ENCODE measurements at places on chromosomes 5 and 9.

DNA sequence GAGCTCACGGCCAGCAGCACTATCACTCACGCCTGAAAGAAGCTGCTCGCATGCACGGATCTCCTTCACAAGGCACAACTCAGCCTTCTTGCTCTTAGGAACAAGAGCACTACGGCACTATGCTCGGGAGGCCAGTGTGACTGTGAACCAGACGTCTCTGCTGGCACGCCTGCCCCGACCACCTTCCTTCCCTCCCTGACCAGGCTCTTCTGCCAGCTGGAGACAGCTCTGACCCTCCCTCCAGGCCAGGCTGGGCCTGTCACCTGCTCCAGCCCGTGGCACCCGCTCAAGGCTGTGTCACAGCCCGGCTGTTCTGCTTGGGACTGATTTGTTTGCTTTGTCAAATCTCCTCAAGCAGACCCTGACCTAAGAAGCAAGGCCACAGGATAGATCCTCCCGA lies 7.0 kb downstream of the TBC1D9B start:
- DNase-seq, result no peak

DNA sequence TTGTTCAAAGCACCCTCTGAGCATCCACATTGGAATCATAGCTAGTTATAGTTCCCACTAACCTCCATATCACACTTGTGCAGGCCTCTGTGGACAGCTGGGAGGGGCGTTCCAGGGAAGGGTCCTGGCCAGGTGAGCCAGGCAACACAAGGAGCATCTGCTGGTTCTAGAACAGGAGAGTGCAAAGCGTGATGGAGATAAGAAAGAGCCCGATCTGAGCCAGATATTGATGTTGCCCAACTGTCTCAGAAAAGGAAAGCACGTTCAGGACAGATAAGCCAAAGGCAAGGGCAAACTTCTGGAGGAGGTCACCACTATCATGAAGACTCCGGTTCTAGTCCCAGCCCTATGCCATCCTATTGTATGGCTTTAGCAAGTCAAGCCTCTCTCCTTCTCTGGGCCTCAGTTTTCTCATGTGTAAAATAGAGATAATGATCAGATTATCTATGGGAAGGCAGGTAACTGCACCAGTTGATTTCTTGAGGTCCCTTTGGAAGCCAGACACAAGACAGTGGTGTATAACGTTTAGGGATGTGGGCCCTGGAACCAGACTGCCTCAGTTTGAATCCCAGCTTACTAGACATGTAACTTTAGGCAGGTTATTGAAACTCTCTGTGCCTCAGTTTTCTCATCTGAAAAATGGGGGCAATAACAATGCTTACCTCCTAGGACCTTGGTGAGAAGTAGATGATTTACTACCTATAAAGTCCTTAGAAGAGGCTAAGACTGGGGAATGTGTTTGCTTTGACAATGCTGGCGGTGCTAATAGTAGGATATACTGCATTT lies 19.8 kb downstream of the GABBR2 start:
- no peak for DNase-seq

DNA sequence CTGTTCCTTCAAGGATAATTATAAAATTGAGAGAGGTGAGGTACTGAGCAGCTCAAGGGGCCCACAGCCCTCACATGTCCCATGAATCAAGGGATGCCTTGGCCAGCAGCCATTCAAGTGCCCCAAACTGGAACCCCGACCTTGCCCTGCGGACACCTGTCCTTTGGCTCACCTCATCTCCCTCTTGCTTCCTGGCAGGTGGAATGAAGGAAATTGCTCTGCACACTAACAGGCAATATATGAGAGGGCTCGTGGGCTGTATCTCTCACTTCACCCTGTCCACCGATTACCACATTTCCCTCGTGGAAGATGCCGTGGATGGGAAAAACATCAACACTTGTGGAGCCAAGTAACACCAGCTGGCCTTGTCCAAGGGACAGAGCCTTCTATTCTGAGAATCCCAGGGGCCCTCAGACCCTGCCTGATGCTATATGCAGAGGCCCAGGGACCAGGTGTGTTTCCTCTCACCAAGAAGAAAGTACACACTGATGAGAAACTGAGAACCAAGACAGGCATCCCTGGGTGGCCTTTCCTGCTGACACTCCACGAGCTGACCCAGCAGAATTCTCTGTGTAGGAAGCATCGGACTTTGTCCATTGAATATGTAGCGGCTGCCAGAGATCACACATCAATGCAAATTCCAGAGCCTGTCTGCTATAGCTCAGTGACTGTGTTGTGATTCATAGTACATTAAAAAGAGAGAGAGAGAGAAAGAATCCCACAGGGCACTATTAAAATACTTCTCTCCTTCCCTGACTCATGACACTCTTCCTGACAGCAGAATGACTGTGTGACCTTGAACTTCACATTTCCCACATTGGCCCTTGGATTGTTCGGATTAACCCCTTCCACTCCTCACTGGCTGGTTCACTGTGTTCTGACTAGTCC lies 92.6 kb downstream of the LIFR start:
- no peak for DNase-seq

- no peak for DNase-seq
Observed at GRCh38 chr5:163456029-163456589, 3.8 kb downstream of the NUDCD2 start.

GRCh38 chr9:135126451-135127187 lies 39.2 kb downstream of the OLFM1 start:
- peak; percentile 53 for DNase-seq

- no peak for DNase-seq
Observed at GRCh38 chr9:18261181-18261580, 212.8 kb upstream of the ADAMTSL1 start.

- DNase-seq, result peak; percentile 51
Observed at GRCh38 chr5:26553079-26553478, 485.3 kb downstream of the CDH9 start.

DNA sequence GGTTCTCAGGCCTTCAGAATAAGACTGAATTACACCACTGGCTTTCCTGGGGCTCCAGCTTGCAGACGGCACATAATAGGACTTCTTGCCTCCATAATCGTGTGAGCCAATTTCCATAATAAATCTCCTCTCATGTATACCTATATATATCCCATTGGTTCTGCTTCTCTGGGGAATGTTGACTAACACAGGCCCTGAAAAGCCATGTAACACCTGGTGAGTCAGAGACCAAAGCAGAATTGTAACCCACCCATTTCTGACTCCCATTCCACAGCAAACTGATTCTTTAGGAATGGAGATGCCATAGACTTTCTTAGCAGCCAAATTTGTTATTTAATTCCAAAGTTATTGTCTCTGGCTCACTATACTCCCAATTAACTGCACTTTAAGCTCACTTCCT lies 85.4 kb upstream of the AGXT2 start:
- no peak for DNase-seq

DNA sequence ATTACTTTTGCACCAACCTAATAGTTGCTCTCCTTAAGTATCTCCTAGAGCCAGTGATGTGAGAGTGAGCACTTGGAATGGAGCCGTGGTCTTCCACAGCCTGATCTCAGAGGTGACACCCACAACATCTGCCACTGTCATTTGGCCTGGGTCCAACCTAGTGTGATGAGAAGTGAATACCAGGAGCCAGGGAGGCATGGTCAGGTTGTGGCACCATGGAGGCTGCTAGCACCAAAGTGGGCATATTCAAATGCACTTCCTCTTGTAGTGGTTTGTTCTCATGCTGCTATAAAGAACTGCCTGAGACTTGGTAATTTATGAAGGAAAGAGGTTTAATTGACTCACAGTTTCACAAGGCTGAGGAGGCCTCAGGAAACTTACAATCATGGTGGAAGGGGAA lies 22.6 kb upstream of the CEP72 start:
- no peak for DNase-seq

GRCh38 chr9:5510360-5510931 lies at the start of gene PDCD1LG2:
TSS of gene PDCD1LG2 (plus strand) at chr9:5510531. CDS start at chr9:5522547, 12,016 bp downstream.
- DNase-seq, result peak; percentile 25

DNA sequence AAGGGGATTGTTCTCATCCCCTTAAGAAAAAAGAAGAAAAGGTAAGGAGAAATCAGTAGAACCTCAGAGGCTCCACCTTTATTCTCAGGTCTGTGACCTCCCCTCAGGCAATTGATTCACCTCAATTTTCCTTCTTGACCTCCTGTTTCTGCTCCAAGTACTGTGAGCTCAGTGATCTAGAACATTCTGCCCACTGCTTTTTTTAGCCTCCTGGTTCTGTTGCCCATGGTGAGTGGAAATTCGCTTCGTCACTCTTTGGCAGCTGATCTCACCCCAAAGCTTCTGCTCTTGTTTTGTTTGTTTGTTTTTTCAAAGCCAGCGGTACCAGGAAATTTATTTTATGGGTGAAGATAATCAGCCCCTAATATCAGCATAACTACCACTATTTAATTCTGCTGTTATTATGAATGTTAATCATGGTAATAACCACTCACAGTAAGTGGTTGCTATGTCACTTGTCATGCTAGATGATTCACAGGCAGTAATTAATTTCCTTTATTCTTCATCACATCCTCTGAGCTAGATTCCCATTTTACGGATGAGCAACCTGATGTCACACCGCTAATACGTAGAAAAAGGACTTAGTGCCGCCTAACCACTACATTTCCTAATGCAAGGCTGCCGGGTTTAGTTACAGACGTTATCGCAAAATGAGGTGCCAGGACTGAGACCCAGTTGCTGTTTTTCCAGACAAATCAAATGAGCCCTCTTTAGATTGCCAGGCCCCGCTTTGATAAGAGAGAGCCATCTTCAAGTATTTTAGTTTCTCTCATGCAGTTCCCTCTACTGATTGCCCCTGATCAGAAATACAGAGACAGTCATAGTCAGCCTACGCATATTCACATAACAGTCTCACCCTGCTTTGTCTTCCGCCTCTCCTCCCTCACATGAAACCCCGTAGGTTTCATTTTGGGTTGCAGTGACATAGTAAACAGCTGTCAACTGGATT lies 78.2 kb downstream of the CYFIP2 start:
- no peak for DNase-seq

DNA sequence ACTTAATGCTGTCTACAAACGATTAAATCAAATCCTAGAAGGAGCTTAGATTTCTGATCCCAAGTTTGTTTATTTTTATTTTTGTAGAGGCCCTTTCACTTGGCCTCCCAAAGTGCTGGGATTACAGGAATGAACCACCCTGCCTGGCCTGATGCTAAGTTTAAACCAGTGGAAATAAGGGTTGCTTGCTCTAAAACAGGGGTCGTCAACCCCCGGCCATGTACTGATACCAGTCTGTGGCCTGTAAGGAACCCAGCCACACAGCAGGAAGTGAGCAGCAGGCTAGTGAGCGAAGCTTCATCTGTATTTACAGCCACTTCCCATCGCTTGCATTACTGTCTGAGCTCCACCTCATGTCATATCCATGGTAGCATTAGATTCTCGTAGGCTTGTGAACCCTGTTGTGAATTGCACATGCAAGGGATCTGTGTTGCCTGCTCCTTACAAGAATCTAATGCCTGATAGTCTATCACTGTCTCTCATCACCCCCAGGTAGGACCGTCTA lies 11.4 kb downstream of the TTC1 start:
- DNase-seq, result no peak

- no peak for DNase-seq
Observed at GRCh38 chr9:115202960-115203751, 85.2 kb upstream of the TNC start.

DNA sequence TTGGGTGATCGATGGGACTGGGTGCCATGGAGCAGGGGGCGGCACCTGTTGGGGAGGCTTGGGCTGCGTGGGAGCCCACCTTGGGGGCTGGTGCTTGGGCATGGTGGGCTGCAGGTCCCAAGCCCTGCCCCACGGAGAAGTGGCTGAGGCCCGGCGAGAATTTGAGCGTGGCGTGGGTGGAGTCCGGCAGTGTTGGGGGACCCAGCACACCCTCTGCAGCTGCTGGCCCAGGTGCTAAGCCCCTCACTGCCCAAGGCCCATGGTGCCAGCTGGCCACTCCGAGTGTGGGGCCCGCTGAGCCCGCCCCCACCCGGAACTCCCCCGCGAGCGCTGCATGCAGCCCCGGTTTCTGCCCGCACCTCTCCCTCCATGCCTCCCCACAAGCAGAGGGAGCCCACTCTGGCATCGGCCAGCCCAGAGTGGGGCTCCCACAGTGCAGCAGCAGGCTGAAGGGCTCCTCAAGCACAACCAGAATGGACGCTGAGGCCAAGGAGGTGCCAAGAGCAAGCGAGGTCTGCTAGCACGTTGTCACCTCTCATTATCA lies 1178.6 kb upstream of the CDH10 start:
- no peak for DNase-seq

DNA sequence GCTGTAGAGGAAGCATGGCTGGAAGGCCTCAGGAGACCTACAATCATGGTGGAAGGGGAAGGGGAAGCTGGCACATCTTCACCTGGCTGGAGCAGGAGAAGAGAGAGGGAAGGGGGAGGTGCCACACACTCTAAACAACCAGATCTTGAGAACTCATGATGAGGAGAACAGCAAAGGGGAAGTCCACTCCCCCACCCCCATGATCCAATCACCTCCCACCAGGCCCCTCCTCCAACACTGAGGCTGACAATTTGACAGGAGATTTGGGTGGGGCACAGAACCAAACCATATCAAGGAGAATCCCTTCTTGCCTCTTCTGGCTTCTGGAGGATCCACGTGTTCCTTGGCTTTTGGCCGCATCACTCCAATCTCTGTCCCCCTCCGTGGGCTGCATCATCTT lies 13.1 kb upstream of the CMBL start:
- DNase-seq, result no peak

DNA sequence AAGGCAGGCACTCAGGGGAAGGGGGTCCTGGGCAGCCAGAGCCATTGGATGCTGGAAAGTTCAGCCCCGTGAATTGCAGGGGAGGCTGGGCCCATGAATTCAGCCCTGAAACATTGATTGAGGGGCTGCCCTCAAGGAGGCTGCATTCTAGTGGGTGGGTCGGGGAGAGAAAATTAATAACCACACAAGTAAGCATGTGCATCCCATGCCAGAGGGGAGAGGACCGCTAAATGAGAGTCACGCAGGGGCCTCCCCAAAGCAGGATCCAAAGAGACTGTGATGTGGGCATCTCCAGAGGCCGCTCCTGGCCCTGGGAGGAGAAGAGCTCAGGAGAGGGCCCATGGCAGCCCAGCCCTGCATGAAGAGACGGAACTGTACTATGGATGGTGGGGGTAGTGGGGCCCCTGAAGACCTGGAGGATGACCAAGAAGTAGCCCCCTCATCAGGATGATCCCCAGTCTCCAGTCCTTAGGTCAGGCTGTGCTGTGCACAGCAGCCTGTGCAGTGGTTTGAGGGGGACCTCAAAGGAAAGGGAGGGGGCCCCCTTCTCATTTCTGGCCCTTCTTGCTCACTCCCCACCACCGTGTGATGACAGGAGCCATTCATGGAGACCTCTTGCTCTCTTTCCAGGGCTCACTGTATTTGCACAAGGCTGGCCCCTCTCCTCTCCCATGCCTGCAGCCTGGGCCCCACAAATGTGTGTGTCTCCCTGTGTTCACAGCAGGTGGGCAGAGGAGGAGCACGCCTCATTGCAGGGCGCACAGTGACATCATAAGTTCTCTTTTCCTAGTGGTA lies 233.6 kb upstream of the IRX1 start:
- DNase-seq, result no peak

- DNase-seq, result no peak
Observed at GRCh38 chr9:22084336-22085035, 75.4 kb upstream of the CDKN2B start.

GRCh38 chr5:80239680-80240367 lies 16.0 kb downstream of the SERINC5 start:
- no peak for DNase-seq

DNA sequence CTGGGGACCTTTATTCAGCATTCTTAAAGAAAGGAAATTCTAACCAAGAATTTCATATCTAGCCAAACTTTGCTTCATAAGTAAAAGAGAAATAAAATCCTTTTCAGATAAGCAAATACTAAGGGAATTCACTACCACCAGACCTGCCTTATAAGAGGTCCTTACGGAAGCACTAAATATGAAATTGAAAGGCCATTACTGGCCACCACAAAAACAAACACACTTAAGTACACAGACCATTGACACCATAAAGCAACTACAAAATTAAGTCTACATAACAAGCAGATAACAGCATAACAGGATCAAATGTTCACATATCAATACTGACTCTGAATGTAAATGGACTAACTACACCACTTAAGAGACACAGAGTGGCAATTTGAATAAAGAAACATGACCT lies 361.4 kb upstream of the POU5F2 start:
- no peak for DNase-seq

Data from BE2C (cell line).